ENCODE measurements at places on chromosomes 6 and 20. TPM values are rescaled to one million over a fixed set of nuclear protein-coding genes. Genes with fewer than 3 reads are reported as not detected.
A peak's percentile ranks its signal among the peaks of the same experiment; 100 is the strongest.

DNA sequence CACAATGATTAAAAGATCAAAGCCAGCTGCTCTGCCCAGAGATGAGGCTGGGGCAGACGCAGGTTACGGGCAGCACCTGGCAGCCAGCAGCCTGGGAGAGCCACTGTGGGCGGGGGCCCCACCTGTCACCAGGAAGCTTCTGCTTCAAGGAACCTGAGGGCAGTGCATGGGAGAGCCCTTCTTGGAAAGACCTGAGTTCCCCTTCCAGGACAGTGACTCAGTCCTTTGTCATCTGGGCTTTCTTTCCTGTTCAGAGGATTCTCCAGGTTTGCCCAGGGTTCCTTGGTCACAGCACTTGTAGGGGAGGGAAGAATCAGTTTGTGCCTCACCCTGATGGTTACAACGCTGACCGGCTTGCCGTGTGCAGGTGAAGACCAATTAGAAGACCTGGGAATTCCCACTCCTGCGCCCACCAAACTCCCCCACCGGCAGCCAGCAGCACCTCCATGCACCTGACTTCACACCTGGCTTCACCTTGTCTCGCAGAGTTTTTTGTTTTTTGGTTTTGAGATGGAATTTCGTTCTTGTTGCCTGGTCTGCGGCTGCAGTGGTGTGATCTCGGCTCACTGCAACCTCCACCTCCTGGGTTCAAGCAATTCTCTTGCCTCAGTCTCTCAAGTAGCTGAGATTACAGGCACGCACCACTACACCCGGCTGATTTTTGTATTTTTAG is 2.0 kb downstream of the ZBP1 start:
- DNase-seq: peak; percentile 18

GRCh38 chr20:38579921-38580320 is 1.1 kb upstream of the ADIG start:
- no peak for DNase-seq

DNA sequence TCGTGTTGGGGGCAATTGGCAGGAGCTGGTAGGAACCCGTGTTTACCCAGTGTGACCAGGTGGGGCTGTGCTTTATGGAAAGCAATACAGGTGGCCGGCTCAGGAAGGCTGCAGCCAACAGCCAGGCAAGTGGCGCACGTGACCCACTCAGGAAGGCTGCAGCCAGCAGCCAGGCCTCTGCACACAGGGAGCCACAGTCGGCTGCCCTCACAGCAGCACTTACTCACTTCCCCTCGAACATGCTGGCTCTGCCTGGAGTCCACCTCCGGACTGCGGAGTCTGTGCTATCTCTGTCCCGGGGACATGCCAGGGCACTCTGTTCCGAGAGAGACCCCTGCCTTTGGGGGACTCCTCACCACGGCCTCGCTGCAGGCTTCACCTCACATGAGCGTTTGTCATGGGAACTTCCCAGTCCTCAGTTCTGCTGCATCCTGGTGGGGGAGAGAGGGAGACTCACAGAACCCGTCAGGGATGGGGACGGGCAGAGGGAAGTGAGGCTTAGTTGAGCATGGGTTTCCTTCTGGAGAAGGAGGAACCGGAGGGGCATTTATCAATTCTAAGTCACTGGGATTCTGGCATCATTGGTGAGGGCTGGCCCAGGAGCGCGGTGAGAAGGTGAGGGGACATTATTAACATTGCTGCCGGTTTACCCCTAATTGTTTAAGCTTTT is 76.8 kb downstream of the TTLL2 start:
- DNase-seq: no peak

DNA sequence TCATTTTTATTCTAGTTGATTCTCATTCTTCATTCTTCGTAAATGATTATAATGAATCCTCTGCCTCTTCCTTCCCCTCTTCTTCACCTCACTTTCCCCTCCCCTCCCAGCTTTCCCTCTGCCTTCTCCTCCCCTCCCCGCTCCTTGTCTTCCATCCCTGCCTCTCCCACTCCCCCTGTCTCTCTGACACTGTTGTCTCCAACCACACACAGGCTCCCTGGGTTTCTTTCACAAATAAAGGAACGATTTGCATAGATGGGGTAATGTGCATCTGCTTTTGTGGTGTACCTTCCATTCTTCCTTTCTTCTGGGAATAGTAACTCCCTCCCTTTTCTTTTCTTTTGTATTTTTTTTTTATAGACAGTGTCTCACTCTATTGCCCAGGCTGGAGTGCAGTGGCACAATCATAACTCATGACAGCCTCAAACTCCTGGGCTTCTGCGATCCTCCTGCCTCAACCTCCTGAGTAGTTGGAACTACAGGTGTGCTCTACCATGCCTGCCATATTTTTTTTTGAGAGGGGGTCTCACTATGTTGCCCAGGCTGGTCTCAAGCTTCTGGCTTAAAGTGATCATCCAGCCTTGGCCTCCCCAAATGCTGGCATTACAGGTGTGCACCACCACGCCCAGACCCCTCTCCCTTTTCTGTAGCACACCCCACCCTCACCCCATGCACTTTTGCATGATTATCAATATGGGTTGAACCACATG is 318.6 kb downstream of the PRKN start:
- DNase-seq: no peak

BTN1A1 gene
- total RNA-seq: not detected

DNA sequence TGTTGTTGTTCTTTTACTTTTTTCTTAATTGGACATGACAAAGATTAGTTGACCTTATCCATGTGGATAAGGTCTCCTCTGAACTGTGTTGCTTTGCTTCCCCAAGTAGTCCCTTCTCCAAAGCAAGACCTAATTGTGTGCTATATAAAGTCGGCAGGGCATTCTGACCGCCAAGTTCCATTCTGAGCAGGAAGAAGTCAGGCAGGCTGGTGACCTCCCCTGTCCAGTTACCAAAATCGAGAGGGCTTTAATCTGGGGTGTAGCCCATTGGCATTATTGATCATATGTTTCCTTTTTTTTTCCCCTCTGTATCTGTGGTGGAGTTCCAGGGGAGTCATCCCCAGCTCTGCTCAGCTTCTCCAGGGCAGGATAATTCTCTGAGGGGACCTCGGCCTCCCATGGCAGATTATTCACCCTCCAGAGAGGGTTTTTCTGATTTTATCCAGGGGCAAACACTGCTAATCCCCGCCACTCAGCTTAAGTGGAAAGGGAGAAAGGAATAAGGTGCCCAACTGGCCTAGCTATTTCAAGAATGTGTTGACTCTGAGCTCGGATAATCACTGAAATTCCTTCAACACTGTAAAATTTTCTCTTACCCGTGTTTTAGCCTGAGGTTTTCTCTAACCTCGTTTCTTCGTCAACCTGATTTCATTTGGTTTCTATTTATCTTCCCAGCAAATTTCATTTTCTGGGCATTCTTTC is 71.8 kb upstream of the L3MBTL3 start:
- DNase-seq: no peak

DNA sequence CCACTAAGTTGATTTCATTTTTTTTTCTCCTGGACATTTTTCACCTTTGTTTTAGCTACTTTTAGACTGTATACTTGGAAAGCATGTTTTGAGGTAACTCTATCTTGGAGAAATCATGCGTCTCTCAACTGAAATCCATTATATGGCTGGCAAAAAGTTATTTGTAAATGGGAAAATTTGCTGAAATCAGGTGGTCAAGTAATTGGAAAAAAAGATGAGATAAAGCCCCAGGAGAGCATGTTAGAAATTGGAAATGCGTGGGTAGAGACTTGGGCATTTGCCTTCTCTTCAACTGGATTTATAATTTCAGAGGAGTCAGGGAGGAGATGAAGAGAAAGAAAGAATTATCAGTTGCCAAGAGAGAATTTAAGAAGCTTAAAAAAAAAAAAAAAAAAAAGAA is 217.1 kb upstream of the MAP3K7 start:
- no peak for DNase-seq

HLA-DPA1 gene
- total RNA-seq: 3.0 TPM

ZNF451 gene
- 31.6 TPM for total RNA-seq

GRCh38 chr6:43520097-43520496 is 3.2 kb downstream of the POLR1C start:
- DNase-seq: no peak

Data from lung microvascular endothelial cell (primary cell).